ENCODE measurements at places on chromosomes 1 and 21.
A peak's percentile ranks its signal among the peaks of the same experiment; 100 is the strongest.

DNA sequence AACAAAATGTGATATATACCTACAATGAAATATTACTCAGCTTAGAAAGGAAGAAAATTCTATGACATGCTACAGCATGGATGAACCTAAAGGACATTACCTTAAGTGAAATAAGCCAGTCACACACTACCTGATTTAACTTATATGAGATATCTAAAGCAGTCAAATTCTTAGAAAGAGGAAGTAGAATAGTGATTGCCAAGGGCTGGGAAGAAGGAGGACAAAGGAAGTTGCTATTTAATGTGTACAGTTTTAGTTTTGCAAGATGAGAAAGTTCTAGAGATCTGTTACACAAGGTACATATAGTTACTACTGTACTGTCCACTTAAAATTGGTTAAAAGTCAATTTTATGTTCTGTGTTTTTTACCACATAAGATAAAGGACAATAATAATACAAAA, 87.5 kb upstream of the KCTD3 start:
- DNase-seq, result no peak

DNA sequence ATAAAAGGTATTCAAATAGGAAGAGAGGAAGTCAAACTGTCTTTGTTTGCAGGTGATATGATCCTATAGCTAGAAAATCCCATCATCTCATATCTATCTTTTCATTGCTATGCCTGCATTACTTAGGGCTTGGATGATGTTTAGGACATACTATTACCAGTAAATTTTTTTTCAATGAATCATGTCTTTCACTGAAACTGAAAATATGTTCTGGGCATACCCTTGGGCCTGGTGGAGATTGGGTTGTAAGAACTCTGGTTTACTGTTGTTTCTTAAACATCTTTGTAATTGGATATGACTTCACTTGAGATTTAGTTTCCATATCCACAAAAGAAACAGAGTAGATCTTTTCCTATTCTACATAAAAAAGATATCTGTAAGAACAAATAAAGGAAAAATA, 502.2 kb upstream of the PRMT6 start:
- DNase-seq, result no peak

DNA sequence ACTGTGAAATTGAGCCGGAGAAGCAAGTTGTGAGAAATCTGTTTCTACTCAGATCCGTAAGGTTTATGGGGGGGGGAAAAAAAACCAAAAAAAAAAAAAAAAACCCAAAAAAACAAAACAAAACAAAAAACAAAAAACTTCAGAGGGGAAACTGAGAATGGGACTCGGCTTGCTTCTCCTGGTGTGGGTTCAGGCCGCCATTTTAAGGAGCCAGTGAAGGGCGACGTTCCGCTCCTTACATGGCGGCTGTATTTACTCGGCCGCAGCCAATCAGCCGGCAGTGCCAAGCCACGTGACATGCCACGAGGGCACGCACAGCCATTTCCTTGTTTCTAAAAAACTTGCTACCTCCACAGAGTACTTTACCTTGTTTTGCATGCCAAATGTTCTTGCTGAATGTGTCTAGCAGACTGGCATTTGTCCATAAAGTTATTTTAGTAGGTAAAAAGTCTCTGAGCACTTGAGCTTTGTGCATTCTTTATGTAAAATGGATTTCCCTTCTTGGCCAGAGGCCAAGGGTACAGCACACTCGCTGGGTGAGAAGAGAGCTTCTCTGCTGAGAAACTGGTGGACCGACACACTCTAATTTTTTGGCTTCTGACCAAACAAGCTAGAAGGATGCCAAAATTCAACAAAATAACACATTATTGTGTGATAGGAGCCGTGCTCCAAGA, 101.8 kb downstream of the NFIA start:
- DNase-seq, result no peak

GRCh38 chr1:169931795-169932231, 38.1 kb upstream of the SCYL3 start:
- DNase-seq, result no peak

- no peak for DNase-seq
Measured at GRCh38 chr1:113947388-113948107, 18.4 kb downstream of the HIPK1 start.

DNA sequence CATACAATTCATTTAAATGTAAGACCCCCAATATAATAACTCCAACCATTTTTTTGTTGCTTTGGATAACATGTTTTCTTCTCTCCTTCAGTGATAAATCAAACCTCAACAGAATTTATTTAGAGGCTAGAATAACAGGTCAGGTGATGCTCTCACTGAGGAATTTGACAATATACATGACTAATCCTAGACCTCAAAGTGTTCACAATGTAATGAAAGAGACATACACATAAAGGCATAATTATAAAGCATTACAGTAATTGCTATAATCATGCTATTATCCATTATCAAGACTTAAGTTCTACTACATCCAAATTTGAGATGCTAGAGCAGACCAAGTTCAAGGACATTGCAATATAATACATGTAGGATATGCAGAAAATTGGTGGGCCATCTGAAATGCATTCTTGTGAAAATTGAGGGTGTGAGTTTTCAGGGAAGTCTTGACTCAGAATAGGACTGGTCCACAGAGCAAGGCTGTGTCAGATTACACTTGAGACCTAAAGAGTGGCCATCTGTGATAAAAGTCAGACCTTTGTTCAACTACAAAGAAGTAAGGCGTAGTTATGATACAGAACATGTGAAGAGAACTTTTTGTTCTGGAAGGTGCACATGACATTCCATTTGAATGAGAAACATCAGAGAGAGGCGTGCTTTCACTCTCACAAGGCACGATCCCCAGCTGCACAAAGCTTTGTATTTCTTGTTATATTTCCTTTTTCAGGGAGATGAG, 45.5 kb downstream of the UTP25 start:
- DNase-seq, result no peak

GRCh38 chr1:166114419-166114818, 52.4 kb downstream of the FAM78B start:
- DNase-seq, result no peak

DNA sequence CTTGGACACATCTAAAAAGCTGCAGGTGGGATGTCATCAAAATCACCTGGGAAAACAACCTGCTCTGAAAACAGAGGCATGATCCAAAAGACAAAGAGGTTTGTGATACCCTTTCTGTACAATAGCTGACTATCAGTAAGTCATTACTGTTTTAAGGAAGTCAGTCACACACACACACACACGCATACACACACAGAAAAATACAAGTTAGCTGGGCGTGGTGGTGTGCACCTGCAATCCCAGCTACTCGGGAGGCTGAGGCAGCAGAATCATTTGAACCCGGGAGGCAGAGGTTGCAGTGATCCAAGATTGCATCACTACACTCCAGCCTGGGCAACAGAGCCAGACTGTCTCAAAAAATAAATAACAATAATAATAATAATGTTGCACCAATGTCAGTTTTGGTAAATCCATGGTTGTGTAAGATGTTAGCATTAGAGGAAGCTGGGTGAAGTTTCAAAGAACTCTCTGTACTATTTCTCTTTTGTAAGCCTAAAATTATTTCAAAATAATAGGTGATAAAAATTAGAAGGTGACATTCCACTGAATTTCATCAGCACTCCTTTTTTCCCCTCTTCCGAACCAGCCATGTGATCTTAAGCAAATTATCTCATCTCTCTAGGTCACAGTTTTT, 9.9 kb upstream of the HLCS start:
- DNase-seq, result no peak

DNA sequence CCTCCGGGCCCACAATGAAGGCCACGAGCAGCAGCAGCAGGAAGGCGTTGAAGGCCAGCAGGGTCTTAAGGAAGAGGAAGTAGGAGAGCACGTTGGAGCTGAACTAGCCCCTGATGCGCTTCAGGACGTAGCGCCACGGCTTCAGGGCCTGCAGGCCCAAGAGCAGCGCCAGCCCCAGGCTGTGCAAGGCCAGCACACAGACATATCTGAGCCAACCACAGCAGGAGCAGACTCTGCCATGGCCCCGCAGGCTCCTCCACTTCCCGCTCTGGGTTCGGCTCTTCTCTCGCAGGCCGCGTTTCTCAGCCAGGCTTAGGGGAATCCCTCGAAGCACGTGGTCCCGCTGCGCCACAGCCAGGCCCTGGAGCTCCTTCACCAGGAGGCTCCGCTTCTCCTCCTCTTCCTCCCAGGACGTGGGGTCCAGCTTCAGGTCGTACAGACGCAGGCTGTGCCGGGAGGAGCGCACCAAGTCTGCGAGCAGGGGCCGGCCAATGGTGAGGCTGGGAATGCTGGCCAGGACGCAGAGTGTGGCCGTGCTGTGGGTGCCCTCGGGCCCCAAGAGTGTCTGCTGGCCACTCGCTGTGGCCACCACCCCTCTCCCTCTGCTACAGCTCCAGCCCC, 41.7 kb downstream of the ZNF691 start:
- DNase-seq, result no peak

GRCh38 chr1:81582467-81582986, 218.2 kb upstream of the ADGRL2 start:
- DNase-seq, result no peak

DNA sequence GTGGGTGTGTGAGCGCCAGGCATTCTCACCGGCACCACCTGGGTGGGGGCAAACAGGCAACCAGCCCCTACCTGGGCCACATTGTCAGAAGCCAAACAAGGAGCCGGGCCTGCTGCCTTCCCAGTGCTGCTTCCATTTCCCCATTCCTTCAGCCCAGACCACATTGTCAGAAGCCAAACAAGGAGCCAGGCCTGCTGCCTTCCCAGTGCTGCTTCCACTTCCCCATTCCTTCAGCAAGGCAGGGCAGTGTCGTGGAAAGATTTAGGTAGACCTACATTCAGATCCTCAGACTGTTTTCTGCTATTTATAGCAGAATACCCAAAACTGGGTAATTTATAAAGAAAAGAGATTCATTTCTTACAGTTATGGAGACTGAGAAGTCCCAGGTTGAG, 47.0 kb upstream of the EFHD2 start:
- DNase-seq, result no peak

GRCh38 chr1:58588396-58588795, 11.3 kb upstream of the TACSTD2 start:
- DNase-seq, result no peak

DNA sequence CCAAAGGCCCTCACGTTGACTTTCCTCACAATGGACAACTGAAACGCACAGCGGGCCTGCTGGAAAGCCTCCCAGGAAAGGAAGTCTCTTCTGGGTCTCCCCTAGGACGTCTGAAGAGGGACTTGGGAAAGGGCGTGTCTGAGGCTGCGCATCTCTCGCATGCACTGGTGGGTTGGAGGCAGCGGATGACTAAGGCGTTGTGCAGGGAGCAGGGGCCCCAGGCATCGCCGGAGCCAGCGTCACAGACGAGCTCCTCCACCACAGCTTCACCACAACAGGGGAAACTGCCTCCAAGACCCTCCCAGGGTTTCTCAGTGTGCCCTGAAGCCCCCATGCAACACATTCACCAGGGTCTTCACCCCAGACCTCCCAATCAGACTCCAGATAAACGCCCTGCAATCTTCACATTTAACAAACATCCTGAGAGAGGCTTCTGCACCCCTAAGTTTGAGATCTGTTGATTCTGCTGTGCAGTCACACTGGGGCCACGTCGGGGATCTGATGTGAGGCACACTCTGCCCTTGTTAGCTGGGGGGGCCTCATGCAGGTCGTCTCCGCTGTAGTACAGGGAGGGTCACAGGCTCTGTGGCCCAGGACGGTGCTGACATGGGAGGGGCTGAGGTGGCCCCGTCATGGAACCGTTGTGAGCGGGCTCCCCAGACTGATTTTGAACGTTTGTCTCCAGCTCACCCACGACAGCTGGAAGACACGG, 7.0 kb upstream of the TFF1 start:
- DNase-seq, result no peak

- DNase-seq, result no peak
Measured at GRCh38 chr1:84107955-84108354, 36.1 kb upstream of the PRKACB start.

- no peak for DNase-seq
Measured at GRCh38 chr21:40386981-40387747, 459.8 kb downstream of the DSCAM start.

- DNase-seq, result no peak
Measured at GRCh38 chr1:147891088-147891487, 11.5 kb upstream of the GJA8 start.

- no peak for DNase-seq
Measured at GRCh38 chr1:181658581-181658980, 175.3 kb downstream of the CACNA1E start.

- no peak for DNase-seq
Measured at GRCh38 chr1:110229348-110230001, 19.4 kb downstream of the KCNC4 start.

- DNase-seq, result no peak
Measured at GRCh38 chr1:175278734-175279116, 86.1 kb upstream of the KIAA0040 start.

GRCh38 chr1:2001773-2002411, 1.7 kb downstream of the CFAP74 start:
- no peak for DNase-seq

GRCh38 chr21:46078978-46079351, 18.9 kb upstream of the COL6A2 start:
- no peak for DNase-seq

DNA sequence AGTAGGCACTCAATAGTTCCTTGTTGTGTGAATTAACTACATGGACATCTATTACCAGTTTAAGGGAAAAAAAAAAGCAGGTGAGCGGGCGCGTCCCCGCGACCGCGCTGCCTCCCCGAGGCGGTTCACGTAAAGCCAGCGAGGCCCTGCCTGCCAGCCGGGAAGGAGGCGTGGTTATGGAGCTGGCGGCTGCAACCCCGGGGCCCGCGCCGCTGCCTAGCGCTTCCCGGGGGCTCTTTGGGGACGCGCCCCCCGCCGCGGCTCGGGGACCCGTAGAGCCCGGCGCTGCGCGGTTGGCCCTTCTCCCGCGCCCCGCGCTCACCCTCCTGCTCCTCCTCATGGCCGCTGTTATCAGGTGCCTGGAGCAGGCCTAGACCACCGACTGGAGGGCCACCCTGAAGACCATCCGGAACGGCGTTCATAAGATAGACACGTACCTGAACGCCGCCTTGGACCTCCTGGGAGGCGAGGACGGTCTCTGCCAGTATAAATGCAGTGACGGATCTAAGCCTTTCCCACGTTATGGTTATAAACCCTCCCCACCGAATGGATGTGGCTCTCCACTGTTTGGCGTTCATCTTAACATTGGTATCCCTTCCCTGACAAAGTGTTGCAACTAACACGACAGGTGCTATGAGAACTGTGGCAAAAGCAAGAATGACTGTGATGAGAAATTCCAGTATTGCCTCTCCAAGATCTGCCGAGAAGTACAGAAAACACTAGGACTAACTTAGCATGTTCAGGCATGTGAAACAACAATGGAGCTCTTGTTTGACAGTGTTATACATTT, 2.6 kb upstream of the CC2D1B start:
- DNase-seq, result peak; percentile 47
